Trophoblast cell (in vitro differentiated cells and primary cell): ENCODE measurements at places on chromosomes 7 and 10.

DNA sequence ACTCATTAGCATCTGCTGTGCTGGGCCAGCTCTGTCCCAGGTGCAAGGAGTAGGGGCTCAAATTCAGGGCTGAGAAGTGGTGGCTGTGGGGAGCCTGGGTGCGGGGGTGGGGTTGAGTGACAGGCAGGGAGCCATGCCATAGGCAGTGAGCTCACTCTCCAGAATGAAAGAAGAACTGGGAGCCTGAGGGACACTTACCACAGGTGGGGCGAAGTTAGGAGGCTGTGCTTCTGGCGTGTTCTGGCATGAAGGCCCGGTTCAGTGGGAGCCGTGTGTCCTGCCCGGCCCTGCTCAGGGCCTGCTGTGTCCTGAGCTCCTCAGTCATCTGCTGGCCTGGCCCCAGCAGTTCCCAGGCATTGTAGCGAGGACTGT, 62.5 kb downstream of the MKI67 start:
- no peak for DNase-seq

DNA sequence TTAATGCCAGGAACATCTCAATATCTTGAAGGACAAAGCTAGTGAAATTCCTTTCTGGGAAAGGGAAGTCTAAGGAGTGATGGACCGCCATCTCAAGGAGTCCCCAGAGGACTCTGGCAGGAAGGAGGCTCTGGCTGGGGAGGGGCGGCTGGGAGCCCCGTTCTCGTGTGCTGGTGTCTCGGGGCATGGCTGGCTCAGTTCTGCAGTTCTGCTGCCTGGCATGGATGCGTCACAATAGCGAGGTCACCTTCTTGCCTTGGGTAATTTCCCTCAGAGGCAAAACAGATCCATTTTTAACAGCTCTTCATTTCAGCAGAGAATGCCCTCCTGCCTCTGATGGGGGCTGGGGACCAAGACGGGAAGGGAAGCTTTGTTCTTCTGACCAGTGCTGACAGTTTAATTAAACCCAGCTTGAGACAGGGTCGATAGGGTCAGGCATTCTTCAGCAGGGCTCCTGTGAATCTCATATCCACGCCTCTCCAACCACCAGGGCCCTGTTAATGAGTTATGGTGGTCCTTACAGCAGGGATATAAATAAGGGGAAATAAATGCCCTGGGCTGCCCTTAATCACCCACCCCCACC, 35.7 kb downstream of the SLIT1 start:
- DNase-seq, result no peak

GRCh38 chr10:1153805-1154351, 97.7 kb downstream of the WDR37 start:
- DNase-seq, result no peak

GRCh38 chr7:109901926-109902325, 1189.0 kb upstream of the LRRN3 start:
- DNase-seq, result no peak

- peak; percentile 27 for DNase-seq
These were observed 26.4 kb downstream of the CDK6 start for GRCh38 chr7:92809760-92810573.

GRCh38 chr10:86652361-86653202, 1.8 kb upstream of the OPN4 start:
- DNase-seq, result no peak

GRCh38 chr7:29040579-29040925, 82.4 kb upstream of the TRIL start:
- no peak for DNase-seq

DNA sequence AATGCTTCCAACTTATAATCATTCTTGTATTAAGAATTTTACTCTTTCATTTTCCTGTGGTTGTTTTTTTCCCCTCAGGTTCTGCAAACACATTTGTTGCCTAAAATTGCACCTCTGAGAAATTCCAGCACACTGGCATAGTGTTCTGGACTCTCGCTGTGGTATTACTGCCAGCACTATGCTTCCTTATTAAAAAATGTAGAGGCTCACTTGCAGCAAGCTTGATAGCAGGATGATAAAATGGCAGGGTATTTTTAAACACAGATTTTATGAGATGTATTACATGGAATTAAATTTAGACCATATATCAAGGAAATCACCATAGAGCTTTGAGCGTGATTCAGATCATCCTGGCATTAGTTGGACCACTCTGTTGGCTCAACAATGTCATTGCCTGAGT, 416.7 kb upstream of the AKR1E2 start:
- DNase-seq, result no peak

DNA sequence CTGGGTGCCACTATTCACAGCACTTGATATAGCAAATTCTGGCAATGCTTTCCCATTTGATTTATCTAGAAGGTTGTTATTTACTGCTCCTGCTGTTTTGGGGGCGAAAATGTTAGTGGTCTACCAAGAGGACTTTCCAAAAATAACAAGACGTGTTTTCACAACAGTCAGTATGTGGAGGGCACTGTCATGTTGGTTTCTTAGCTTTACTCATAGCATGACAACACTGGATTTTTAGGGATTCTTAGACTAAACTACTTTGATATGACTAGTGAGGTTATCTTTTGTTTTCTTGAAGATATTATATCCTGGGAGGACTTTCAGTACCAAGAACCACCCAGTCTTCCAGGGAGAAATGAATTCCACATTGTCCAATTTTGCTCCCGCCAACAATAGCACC, 49.4 kb downstream of the NUDCD3 start:
- no peak for DNase-seq

DNA sequence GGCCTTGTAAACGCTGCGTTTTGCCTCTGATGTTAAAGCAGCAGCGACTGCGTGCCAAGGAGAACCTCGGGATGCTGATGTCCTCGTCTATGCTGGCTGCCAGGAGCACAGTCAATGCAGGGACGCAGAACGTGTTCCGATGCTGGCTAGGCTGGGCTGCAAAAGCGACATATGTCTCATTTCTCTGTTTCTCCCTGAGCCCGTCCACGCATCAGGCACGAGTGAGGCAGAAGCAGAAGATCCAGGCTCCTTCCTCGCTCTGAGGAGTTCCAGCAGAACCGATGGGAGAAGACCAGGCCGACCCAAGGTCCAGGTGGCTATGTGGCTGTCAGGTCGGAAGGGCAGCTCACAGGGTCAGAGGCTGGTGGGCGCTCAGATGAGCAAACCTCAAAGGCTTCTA, 3.7 kb upstream of the FOXL3 start:
- no peak for DNase-seq

- DNase-seq, result no peak
These were observed 313.0 kb downstream of the WDR37 start for GRCh38 chr10:1369197-1369596.

- DNase-seq, result peak; percentile 10
These were observed 237.4 kb downstream of the WDR11 start for GRCh38 chr10:121088524-121088923.

- peak; percentile 7 for DNase-seq
These were observed 16.9 kb downstream of the SUN1 start for GRCh38 chr7:849145-849544.

DNA sequence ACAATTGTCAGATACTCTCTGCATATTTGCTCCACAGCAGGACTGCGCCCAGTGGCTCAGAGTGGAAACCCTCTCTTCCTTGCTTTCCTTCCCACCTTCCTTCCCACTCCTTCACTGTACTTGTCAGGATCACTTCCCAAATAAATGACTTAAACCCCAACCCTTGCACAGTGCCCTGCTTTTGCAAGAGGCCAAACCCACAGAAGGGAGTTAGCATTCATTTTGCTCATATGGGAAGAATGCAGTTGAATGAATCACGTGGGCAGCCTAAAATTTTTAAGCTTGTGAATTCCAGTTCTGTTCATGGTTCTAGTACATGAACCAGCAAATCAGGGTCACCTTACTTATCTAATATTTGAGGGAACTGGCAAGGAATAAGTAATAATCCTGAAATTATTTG, 47.7 kb upstream of the SFMBT2 start:
- DNase-seq, result peak; percentile 9

GRCh38 chr7:115015619-115016018, 93.7 kb downstream of the MDFIC start:
- DNase-seq, result peak; percentile 87

- no peak for DNase-seq
These were observed 37.3 kb downstream of the RTKN2 start for GRCh38 chr10:62231371-62231770.

DNA sequence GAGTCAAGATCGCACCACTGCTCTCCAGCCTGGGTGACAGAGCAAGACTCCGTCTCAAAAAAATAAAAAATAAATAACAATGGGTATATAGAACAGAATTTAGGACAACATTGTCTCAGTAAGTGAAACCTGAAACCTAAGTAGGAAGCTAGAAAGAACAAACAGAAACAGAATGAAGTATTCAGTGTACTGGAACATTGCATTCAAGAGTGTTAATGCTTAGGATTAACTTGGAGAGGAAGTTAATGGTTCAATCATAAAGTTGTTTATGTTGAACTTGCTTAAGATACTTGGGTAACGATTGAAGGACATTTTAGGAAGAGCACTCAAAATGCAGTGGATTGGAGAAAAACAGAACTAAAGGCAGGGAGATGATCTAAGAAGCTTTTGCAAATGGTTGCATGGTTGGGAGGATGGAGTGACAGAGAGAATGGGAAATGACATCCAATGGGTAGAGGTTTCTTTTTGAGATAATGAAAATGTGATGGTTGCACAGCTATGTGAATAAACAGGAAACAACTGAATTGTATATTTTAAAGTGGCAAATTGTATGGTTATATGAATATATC, 233.7 kb downstream of the ADK start:
- no peak for DNase-seq

- no peak for DNase-seq
These were observed 888.7 kb upstream of the ZWINT start for GRCh38 chr10:57249615-57250281.

- no peak for DNase-seq
These were observed 1.1 kb upstream of the TECTB start for GRCh38 chr10:112282086-112282485.
